Midbrain (tissue), 1 donor: ENCODE measurements at places on chromosomes 5 and 9.
A peak's percentile ranks its signal among the peaks of the same experiment; 100 is the strongest.

GRCh38 chr5:143551820-143552251 lies 148.3 kb upstream of the NR3C1 start:
- DNase-seq, result no peak

DNA sequence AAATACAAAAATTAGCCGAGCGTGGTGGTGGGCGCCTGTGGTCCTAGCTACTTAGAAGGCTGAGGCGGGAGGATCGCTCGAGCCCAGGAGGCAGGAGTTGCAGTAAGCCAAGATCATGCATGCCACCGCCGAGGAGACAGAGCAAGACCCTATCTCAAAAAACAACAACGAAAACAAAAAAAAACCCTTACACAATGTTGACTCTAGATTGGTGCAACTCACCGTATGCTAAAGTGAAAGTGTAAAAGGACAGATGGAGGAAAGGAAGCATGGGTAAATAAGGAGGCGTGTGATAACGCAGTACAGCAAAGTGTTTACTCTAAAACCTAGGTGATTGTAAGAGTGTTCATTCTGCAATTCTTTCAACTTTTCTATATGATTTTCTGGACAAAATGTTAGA lies 15.9 kb upstream of the RUFY1 start:
- no peak for DNase-seq

DNA sequence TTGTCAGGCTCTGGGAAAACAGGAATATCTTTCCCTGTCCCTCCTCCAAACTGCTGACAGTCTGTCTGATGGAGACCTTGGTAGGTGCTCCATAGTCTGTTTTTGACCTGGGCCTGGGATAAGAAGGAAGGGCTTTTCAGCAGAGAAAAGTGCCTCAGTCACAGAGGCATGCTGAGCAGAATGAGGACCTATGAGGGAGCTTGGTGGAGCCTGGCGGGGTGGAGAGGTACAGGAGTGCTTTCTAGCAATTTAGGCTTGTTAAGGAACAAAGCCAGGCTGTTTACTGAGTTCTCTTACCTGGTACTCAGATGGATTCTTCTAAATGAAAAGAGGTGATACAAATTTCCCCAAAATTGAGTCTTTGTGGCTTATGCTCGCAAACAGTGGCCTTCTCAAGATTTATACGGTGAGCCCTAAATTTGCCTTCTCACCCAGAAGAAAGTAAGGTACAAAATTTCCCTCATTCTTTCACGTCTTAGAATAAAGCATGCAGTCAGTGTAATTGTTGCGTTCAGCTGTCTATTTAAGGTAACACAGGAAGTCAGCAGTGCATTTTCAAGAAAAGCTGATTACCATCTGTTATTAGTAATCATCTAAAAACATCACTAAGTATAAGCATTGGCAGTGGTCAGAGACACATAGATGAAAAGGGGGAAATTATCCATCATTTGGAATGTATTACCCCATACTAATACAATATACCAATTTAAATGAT lies 28.6 kb upstream of the IL13 start:
- no peak for DNase-seq

- no peak for DNase-seq
These were observed 5.7 kb downstream of the RBM18 start for GRCh38 chr9:122258886-122259415.

GRCh38 chr5:31096238-31096865 lies 97.1 kb upstream of the CDH6 start:
- no peak for DNase-seq

DNA sequence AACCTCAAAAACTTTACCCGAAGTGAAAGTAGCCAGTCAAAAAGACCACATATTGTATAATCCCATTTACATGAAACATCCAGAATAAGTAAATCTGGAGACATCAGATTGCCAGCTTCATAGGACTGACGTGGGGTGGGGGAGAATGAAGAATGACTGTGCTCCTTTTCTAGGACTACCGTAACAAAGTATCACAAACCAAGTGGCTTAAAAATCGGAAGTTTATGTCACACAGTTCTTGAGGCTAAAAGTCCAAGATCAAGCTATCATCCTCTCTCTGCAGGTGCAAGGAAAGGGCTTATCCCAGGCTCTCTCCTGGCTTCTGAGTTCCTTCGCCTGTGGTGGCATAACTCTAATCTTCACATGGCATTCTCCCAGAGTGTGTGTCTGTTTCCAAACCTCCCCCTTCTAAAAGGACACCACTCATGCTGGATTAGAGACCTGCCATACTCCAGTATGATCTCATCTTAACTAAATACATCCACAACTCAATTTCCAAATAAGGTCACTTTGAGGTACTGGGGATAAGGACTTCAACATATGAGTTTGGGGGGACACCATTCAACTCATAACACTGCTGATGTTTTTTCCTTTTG lies 25.5 kb downstream of the ADAM19 start:
- DNase-seq, result no peak

DNA sequence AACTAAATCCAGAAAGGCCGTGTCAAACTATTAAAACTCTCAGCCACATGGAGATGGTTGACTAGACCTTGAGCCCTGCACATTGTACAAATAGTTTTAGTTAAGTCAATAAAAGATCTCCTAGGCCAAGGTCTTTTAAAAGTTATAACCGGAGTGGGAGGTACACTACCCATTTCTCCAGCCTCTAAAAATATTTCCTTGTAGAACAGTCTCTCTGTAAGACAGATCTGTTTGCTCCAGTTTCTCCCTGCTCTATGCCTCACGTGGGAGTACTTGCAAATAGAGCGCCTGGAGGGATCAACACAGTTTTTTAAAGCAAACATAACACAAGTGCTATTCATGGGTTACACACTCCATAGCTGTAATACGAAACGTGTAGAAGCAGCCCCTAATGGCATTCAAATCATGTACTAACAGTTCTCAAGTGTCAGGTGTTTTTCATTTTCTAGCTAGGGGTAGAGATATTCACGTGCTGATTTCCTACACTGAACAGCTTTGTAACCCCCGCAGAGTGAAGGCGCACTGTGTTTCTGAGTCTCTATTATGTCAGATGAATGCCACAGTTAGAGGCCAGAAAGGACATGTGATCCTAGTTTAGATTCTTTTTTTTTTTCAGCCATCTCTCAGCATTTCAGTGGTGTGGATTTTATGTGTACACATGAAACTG lies 703.4 kb upstream of the GRAMD2B start:
- peak; percentile 43 for DNase-seq

DNA sequence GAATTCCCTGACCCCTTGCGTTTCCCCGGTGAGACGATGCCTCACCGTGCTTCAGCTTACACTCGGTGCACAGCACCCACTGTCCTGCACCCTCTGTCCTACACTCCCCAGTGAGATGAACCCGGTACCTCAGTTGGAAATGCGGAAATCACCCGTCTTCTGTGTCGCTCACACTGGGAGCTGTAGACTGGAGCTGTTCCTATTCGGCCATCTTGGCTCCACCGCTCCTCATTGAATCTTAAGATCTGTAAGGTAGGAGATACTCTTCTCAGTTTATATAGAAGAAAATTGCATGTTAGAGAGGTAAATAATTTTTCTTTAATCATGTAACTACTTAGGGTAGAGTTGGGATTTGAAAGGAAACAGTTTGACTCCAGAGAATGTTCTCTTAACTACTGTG lies 62.2 kb downstream of the DMRTA1 start:
- DNase-seq, result no peak

GRCh38 chr9:129568560-129569501 lies 52.1 kb downstream of the C9orf50 start:
- peak; percentile 30 for DNase-seq

DNA sequence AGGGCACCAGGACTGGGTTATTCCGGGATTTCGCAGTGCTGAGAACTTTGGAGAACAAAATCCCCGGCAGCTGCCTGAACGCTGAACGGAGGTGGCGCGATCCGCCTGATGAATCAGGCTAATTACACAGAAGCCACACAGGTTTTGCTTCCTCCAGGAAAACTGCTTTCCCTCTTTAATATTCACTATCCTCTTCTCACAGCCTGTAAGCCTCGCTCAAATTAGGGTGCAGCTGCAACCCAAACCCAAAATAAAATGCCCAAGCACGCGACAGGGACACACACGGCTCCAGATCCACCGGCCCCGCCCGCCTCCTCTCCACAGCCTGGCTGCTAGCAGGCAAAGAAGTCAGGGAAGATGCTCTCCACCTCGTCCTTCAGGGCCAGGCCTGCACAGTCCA lies 6.0 kb downstream of the SOHLH1 start:
- DNase-seq, result no peak

GRCh38 chr9:27276193-27277030 lies 20.5 kb downstream of the EQTN start:
- peak; percentile 62 for DNase-seq

DNA sequence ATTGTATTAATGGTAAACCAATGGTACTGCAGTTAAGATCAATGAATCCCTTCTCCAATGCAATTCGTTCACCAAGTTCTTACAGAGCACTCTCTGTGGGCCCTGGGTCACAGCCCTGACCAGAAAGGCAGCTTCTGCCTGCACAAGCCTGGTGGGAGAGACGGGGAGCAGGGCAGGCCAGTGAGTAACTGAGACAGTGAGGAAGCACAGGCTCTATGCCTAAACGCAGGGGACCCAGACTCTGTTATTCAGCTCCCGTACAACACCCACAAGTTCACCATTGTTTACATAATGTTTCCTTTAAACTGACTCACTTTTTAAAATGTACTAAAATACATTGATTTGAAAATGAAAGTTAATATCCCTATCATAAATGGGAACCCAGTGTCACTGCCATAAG lies 40.5 kb upstream of the CTSL start:
- no peak for DNase-seq

DNA sequence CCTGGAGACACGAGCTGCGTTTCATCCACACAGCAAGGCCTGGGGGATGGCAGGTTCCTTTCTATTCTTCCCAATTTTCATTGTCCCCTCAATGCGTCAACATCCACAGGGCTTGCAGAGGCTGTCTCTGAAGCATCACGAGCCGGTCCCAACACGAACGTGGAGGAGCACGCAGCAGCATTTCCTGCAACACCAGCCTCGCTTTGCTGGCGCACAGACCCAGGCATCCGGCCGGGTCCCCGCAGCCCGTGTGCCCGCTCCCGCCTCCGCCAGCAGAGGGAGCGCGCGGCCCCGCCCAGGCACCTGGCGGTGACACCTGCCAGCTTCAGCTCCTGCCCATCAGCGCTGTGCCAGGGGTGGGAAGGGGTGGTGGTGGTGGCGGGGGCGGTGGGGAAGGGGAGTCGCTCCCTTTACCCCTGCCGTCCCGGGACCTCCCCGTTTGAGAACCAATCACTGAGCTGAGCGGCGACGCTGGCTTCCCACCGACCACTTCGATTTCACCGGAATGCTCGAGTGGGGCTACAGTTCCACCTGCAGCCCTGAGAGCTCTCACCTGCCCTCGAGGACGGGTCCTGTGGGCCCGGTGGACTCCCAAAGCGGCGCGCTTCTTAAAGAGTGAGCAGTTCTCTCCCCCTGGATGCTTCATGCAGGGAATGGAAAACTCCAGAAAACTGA lies 464.5 kb downstream of the ICE1 start:
- DNase-seq, result no peak

DNA sequence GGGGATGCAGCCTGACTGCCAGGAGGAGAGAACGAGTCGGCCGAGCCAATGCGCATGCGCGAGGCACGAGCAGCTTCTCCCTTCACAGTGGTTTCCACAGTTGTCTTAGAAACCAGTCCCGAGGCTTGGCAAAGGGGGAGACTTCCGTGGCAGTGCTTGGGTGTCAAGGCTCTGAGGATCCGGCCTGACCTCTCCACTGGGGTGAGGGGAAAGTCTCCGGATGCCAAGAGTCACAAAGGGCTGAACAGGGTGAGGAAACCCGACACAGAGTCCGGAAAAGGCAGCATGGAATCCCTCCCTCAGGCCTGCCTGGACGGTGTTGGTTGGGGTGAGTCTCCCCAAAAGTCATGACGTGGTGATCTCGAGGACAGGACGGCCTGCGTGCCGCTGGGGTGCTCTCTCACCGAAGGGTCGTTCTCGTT lies 475.5 kb downstream of the SPATA31A7 start:
- DNase-seq, result no peak

DNA sequence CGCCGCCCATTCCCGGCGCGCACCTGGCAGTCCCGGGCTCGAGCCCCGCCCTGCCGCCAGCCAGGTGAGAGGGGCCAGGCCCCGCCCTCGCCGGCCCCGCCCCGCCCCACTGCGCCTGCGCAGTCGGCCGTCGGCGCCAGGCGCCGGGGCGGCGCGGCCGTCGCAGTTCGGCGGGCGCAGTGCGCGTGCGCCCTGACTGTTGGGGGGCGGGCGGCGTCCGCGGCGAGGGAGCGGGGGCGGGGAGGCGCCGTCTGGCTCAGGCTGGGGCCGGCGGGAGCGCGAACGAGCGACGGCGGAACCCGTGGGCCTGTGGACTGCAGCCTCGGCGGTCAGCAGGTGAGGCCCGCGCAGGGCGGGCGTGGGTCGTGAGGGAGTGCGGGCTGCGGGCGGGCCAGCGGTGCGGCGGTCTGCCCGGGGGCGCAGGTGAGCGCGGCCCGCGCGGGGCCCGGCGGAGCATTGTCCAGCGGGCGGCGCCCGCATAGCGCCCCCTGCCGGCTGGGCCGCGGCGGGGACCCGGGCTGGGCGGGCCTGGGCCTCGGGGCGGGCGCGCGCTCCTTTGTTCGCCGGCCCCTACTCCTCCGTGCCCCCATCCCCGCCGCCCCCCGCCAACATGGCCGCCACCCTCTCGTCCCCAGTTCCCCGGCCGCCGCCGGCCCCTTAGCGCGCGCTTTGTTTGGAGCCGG lies at the start of gene SPIN1:
Gene SPIN1 (plus strand): TSS at position 242 of the 683 bp plus-strand sequence. CDS start 38,096 bp downstream, outside the sequence.
- peak; percentile 68 for DNase-seq

GRCh38 chr9:73009649-73010288 lies 56.9 kb upstream of the ALDH1A1 start:
- no peak for DNase-seq

DNA sequence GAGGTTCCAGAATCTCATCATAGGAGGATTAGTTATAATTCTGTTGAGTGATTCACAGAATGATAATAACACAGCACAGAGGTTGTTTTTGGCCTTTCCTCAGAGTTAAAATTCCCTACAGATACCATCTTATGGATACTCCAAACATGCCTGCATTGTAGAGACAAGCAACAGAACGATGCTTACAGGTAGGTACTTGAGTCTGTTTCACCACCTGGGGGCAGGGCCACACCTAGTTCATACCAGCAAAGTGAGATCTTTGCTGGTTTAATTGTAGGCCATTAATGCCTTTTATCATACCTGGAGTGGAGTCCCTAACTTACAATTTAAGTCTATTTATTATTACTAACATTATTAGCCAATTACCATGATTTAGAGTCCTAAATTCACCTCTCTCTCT lies 416.5 kb upstream of the TLE4 start:
- no peak for DNase-seq

DNA sequence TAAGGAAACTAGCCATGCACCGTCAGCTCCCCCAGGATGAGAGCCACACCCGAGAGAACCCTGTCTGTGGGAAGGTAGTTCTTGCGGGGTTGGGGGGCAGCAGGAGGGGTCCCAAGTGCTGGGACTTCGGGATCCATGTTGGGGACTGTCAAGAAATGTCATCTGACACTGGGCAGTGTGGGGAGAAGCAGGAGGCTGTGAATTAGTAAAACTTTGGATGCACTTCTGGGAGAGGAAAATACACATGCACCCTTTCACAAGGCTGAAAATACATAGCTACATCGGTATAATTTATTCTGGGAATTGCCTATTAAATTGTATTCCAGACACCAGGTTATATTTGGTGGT lies 109.6 kb upstream of the RPS23 start:
- DNase-seq, result no peak

DNA sequence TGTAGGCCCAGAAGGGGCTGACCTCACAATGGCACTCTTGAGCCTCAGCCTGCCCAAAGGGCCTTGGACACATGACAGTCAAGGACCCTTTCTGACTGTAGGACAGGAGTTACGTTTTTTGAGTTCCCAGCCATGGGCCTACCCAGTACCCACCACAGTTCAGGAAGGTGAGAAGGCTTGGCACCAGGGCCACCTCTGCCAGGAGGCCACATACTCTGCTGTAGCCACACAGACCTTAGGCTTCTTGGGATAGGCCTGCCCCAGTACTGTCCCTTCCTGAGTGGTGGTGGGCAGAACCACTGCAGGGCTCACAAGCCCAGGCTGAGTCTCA lies 12.8 kb downstream of the PDLIM4 start:
- no peak for DNase-seq
